ENCODE measurements at places on chromosomes 12 and 14. TPM values are rescaled to one million over a fixed set of nuclear protein-coding genes. Genes with fewer than 3 reads are reported as not detected.

DNA sequence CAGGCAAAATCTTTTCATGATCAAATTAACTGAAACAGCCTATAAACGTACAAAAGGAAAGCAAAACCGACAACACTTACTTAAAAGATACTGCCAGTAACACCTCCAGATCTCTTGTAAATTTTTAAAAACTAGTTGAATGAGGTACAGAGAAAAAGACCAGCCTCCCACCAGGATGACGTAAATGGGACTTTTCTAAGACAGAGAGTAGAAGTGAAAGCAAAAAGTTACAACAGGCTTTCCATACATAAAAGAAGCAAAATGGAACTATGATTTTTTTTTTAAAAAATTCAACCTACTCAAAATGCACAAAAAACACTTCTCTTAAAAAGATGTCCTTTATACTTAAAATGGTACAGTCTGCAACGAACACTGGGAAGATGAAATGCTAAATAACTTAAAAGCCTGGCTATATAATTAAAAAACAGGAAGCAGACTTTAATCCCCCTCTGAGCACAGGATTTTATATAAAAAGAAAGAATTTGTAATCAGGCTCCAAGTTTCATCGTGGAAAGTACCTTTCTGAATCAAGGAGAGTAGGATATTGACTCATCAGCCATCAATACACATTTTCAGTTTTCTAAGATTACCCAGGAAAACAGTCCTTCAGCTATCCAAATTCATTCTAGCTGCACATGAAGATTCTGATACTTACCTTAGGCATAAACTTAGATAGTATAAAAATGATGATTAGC, 14.2 kb upstream of the MYO1A start:
- no peak for DNase-seq

DNA sequence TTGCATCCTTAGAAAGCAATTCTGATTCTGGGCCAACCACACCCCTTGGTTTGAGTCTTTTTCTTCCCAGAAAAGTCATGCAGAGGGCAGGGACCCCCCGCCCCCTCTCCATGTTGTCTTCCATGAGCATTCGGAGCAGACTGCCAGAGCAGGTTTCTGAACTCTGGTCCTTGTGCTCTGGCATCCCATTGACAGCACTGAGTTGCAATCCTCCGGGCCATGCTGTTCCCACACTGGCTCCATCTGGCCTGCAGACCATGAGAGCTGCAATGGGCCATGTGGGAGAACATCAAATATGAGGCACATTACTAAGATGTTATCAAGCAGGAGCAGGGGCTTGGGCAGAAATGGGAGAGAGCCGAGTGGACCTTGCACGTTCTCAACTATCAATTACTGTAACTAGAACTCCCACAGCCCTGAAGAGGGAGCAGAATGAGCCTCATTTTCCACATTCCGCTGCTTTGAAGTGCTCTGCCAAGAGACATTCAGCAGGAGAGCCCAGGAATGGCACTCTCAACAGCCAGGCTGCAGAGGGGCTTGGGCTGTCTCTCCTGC, 157.4 kb downstream of the STXBP6 start:
- DNase-seq = no peak

The TMEM30B gene
- 11.3 TPM for total RNA-seq

The KRT72 gene
- not detected for total RNA-seq

The ATF7 gene
- total RNA-seq = 26.6 TPM

The MYRFL gene
- total RNA-seq = 0.13 TPM

- DNase-seq = no peak
Observed at GRCh38 chr14:52175982-52176502, 91.5 kb upstream of the PTGDR start.

DNA sequence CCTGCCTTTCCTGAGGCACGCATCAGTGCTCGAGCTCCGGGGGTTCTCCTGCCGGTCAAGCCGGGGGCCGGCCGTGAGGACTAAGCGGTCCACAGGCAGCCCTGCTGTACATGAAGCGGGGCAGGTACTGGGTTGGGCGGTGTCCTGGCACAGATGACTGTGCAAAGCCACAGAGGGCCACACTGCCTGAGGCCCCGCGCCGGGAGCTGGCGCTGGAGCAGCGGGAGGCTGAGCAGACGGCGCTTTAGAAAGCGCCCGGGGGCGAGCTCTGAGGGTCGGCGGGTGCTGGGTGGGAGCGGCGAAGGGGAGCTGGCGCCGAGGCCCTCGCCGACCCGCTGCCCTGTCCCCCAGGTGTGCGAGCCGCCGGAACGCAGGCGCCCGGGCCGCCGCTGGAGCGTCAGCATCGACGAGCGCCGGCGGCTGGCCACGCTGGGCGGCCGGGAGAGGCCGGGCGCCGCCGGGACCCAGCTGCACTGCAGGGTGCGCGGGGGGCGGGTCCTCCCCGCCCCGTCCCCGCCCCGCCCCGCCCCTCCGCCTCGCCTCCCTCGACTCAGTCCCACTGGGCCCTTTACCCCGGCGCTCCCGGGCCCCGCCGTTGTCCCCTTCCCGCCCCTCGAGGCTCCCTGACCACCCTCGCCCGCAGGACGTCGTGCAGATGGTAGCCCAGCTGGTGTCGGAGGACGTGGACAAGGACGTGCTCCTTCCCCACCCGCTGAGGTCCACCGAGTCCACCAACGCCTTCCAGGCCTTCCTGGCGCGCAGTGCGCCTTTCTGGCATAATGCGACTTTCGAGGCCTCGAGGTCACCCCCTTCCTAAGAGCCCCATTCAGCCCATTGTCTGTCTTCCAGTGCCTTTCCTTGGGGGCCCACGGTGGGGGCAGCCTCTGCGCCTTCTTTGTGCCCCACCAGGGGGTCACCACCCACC, 8.3 kb upstream of the MTA1 start:
- DNase-seq = no peak

DNA sequence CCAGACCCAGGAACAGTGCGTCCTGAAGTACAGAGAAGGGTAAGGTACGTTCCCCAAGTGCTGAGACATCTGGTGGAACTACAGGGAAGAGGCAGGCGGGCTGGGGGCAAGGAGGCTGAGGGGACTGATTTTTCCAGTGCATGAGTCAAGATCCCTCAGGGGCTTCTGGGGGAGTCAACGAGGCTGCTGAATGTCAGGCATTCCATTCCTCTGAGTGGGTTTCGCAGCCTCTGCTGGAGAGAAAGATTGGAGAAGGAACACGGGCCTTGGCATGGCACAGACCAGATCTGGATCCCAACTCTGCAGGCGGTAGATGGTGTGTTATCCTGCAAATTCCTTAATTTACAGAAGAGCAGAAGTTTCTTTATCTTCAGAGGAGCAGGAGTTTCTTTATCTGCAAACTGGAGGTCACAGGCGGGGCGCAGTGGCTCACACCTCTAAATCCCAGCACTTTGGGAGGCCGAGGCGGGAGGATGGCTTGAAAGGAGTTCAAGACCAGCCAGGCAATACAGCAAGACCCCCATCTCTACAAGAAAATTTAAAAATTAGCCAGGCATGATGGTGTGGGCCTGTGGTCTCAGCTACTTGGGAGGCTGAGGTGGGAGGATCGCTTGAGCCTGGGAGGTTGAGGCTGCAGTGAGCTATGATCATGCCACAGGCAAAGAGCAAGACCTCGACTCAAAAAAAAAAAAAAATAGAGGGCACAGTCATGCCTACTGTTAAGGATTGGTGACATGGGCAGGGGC, 132.6 kb upstream of the MAP1LC3B2 start:
- DNase-seq = peak; percentile 91

- no peak for DNase-seq
Observed at GRCh38 chr12:12511895-12512711, 50.6 kb downstream of the DUSP16 start.

DNA sequence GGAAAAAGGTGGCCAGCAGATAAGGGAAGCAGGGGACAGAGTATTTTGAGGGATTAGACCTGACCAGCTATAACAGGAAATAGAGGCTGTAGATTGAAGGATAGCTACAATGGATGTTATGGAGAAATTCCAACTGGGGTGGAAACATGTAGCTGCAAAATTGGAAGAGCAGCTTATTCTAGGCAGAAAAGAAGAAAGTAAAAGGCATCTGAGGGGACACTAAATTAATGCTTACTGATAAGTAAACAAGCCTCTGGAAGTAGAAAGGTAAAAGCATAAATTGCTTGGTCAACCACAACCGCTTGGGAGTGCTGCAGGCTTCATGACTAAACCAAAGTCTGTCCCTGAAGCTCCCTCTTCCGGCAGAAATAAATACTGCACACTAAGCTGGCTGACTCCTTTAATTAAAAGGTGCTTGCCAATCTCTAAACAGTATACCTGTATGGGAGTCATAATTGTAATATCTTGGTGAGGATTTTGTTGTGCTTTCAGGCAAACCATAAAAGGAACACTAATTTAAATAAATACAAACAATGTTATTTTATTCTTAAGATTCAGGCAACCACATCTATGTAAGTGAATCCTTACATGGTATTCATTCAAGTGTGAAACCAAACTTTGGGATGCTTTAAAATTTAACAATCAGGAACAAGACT, 7.7 kb downstream of the UBC start:
- peak; percentile 85 for DNase-seq

- DNase-seq = no peak
Observed at GRCh38 chr12:52975820-52976573, 27.1 kb downstream of the KRT18 start.

GRCh38 chr12:112635036-112635435, 156.5 kb upstream of the RPH3A start:
- DNase-seq = no peak

DNA sequence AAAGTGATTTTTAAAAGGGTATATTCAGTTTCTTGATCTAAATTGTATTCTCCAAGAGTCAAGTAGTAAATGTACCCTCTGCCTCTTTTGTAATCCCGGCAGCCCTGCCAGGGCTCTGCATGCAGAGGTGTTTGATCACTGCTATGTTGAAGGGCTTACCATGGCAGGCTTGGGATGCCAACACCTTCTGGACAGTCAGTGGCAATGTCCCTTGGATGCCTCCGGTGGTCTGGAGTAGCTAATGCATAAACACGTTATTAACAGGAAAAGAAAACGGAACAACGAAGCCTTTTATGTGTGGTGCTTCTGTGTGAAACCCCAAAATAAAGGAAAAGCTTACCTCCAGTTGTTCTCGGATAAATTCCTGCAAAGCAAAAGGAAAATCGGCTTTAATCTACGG, 19.9 kb downstream of the EIF2B2 start:
- no peak for DNase-seq

DNA sequence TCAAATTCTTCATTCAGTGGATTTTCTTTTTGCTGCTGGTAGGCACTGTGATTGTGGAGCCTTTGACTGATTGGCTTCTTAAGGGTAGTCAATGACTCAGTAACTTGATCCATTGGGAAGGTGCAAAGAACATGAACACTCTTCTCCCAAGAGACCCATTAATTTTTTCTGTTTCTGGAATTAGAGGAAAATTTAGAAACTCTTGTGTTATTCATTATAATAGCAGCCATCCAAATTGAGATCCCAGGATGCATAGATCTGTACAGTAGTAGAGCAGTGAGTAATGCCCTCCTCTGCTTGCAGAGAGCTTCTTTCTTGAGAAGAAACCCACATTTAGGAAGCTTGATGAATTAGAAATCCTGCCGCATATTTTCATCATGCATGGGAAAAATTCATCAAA, 63.9 kb downstream of the MYRFL start:
- DNase-seq = no peak

- no peak for DNase-seq
Observed at GRCh38 chr14:102085488-102085887, 1.4 kb downstream of the HSP90AA1 start.

DNA sequence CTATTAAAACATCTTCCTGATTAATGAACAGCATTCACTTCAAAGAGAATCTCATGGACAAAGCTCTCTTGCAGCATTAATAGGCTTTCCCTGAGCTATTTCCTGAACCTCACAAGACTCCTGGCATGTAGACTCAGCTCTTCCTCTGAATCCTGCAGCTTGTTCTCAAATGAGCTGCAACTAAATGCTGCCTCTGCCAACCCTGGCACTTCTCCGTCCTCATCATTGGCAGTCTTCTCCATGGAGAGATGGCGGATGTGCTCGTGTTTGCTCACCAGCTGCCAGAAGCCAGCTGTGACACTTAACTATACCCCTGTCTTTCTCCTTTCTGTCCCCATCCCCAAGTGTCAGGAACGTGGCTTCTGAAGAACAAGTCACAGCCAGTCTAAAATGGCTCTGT, 232.1 kb downstream of the FOXN3 start:
- no peak for DNase-seq

GRCh38 chr12:107536613-107537012, 149.0 kb upstream of the PWP1 start:
- no peak for DNase-seq

- no peak for DNase-seq
Observed at GRCh38 chr12:83016991-83017390, 330.3 kb downstream of the TMTC2 start.

The TMPRSS12 gene
- total RNA-seq = not detected

- no peak for DNase-seq
Observed at GRCh38 chr14:31166271-31166561, 41.4 kb downstream of the HECTD1 start.

- DNase-seq = no peak
Observed at GRCh38 chr14:103104654-103105452, 10.3 kb downstream of the EXOC3L4 start.

The CKB gene
- 78.7 TPM for total RNA-seq

- no peak for DNase-seq
Observed at GRCh38 chr12:31118347-31119191, 44.9 kb downstream of the DDX11 start.

Data from kidney epithelial cell (primary cell).